ENCODE measurements at places on chromosomes 12 and 14.

GRCh38 chr14:93706360-93706955 lies 81.8 kb downstream of the PRIMA1 start:
- DNase-seq, result no peak

- DNase-seq, result no peak
Measured at GRCh38 chr12:105428793-105429395, 98.4 kb downstream of the C12orf75 start.

GRCh38 chr12:112018571-112019237 lies 5.5 kb downstream of the ERP29 start:
- no peak for DNase-seq

- no peak for DNase-seq
Measured at GRCh38 chr12:109894939-109895338, 5.1 kb upstream of the TCHP start.

GRCh38 chr14:25351269-25351668 lies 301.3 kb upstream of the STXBP6 start:
- DNase-seq, result no peak

- no peak for DNase-seq
Measured at GRCh38 chr12:111417290-111417689, 11.6 kb downstream of the SH2B3 start.

DNA sequence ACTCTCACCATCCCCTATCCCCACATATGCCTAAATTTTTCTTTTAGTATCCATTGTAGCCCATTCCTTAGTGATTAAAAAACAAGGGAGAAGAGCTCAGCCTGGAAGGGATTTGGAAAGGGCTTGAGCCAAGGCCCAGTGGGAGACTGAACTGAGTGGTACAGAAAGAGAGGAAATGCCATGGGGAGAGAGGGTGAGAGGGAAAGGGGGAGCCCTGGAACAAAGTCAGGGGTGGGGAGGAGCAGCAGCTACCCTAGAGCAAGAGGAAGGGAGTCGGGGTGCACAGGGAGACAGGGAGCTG lies 2.6 kb upstream of the ATN1 start:
- DNase-seq, result no peak

DNA sequence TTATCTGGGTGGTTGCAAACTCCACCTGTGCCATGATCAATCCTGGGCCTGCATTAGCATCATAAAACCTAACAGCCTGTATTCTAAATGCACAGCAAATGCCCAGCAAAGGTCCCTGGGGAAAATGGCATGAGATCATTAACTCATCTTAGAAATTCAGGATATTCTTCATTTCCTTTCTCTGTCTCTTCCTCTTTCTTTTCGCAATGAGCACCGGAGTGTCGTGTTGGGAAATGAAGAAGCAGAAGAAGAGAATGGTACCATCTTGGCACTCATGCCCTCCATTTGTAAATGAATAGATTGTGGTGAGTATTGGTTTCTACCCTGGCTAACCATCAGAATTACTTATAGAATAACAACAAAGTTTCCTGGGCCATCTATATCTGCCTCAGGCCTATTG lies 193.6 kb downstream of the GALC start:
- DNase-seq, result no peak

DNA sequence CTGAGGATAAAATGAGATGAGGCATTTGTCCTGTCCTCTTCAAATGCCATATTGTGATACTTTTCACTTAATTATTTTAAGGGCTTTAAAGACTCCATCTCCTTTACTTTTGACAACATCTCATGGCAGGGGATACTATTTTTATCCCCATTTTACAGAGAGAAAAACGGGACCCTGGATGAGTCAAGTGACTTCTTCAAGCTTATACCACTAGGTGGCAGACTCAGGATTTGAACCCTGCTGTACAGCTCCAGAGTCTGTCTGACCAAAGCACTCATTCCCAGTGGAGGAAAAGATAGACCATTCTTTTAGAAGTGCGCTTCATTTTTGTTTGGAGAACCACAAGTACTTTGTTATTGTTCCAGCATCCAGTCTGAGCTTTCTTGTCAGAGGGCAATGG lies 1.7 kb upstream of the SMOC1 start:
- no peak for DNase-seq

DNA sequence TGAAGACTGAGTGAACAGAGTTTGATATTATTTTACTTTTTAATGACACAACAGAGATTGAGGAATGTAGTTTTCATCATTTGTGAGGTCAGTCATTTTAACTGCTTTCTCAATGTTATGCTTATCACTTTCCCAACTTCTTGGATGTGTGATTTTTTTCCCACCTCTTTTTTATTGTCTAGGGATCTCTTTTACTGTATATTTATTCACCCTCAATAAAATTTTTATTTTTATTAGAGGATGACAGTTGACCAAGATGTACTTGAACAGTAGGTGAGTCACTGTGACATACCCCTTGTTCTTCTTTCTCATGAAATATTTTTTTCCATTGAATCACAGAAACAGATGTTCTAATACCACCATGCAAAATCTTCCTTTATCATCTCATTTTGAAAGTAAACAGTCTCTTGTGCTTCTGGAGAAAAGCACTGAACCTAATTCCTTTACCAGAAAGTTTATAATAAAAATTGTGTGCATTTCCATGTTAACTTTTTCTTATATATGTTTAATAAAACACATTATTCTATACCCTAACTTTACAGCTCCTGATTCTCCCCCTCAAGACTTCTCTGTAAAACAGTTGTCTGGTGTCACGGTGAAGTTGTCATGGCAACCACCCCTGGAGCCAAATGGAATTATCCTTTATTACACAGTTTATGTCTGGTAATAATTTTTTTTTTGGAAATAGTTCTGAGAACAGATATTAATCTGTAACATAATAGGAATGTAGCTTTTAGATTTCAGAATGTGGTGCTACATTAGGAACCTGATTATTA lies 65.9 kb downstream of the PTPRQ start:
- DNase-seq, result no peak

- DNase-seq, result no peak
Measured at GRCh38 chr12:48583728-48584127, 13.9 kb upstream of the LALBA start.

DNA sequence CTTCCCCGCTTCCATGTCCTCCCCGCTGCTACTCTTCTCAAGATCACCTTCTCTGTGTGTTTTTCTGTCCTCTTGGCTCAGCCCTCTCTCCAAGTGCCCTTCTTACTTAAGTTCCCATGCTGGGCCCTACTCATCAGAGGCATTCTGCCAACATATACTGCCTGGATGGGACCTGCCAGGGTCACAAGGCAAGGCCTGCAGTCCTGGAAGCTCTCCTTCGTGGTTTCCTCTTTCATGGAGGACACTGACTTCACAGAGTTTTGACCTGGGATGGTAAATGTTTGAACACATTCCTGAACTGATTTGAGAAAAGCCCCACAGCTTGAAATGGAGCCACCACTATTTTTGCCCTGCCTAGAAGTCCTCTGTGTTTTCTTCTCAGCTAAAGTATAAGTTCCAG lies 140.9 kb downstream of the TMEM30B start:
- no peak for DNase-seq

GRCh38 chr12:89597770-89598169 lies 71.9 kb upstream of the POC1B start:
- no peak for DNase-seq

DNA sequence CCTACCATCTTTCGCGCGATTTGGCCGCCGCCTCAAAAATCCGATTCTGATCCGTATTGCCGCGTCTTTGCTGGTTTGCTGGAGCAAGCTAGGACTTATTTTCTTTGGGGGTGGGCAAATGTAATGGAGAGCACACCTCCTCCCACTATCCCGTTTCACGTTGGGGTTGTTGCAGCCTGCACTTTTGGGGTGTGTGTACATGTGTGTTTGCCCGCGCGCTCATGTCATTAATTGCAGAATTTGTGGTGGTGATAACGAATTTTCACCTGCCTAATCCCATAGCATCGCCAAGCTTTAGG lies 657 bp downstream of the METAP2 start:
- no peak for DNase-seq

DNA sequence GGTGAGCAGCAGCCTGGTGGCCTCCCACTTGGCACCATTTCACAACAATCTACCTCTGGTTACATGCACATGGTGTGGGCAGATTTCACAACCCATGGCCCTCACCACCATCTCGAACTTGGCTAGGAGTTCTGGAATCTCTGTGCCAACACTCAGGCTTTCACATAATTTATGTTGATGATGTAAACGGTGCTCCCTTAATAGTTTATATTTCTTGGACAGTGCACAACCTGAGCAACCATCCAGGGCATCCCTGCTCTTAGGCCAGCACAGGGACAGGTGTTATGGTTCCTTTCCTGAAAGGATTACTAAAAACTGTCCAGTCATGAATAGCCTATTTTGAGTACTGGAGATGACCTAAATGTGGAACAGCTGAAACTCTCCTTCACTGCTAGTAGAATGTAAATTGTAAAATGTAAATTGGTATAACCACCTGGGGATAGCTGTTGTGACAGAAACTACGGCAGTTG lies 28.6 kb downstream of the ABCB9 start:
- DNase-seq, result no peak

DNA sequence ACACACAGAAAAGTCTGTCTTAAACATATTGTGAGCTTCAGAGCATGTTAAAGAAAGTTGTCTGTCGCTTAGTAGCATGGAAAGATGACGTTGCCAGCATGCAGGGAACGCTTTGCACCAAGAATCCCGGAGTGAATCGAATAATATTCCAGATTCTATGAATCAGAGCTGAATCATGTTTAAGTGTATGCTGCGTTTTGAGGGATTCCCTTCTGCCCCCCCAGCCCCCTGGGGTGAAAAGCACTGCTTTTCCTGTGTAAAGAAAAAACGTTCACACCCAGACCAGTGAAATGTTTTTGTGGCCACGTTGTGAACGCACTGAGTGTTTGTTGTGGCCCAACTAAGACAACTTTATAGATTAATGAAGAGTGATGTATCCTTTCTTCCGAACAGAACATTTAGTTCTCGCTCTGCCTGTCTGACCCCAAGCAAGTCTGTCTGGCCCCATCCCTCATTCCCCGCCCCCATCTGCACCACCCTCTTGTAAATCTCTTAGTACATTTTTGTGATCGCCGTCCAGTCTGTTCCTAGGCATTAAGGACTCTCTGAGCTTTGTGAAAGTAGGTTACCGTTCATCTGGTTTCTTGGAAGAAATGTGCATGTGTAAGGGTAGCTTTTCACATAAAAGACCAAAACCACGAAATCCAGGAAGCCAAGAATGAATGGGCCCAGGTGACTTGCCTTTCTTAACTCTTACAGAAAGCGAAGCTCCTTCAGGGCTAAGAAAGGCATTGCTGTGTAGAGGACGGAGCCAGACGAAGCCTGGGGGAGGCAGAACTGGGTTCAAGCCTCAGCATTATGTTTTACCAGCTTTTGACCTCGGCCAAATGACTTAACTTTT lies 103.0 kb downstream of the SAMD4A start:
- DNase-seq, result no peak

- no peak for DNase-seq
Measured at GRCh38 chr14:103316721-103317121, 17.3 kb upstream of the EIF5 start.

- DNase-seq, result no peak
Measured at GRCh38 chr12:75712223-75712622, 200.8 kb upstream of the KRR1 start.

GRCh38 chr14:60220917-60221316 lies 28.1 kb upstream of the PPM1A start:
- DNase-seq, result no peak

- DNase-seq, result no peak
Measured at GRCh38 chr12:14664434-14665023, 31.9 kb downstream of the GUCY2C start.

GRCh38 chr14:72644758-72645489 lies 249.0 kb downstream of the DPF3 start:
- DNase-seq, result no peak

DNA sequence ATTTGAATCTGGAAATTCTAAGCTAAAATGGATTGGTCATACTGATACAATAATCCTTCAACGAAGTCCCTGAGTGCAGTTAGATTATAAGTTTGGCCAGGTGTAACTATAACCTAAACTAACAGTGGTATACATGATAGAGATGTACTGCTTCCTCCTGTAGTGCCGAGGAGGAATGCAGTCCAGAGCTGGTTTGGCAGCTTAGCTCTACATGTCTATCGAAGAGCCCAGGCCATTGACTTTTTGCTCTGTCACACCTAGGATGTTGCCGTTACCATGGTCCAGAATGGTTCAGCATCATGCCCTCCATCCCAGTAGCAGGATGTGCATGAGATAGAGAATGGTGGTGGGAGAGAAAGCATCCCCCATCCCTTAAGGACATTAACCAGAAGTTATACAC lies 318.1 kb downstream of the ZFP36L1 start:
- no peak for DNase-seq
